Bronchial epithelial cell (primary cell): ENCODE measurements at places on chromosomes 7 and 10. TPM values are rescaled to one million over a fixed set of nuclear protein-coding genes. Genes with fewer than 3 reads are reported as not detected.

- DNase-seq, result no peak
Measured at GRCh38 chr10:102726274-102726673, 11.8 kb downstream of the SFXN2 start.

Gene PLAC9
- total RNA-seq, result 0.13 TPM in 1 of 2 replicates, not detected in the other

DNA sequence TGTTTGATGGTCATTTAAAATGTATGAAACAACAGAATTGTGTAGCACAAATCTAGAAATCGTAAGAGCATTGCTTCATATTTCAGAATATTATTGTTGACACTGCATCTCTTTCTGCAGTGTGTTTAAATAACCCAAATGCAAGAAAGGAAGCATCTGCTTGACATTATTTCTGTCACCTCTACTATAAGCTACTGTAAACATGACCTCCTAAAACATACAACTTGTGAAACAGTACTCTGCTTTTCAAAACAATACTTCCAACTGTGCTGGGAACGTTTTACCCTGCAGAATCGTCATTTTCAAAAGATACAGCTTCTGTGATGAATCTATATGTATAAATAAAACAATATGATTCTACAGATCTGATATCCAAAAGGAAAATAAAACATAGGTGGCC is 82.0 kb downstream of the RNF133 start:
- no peak for DNase-seq

DNA sequence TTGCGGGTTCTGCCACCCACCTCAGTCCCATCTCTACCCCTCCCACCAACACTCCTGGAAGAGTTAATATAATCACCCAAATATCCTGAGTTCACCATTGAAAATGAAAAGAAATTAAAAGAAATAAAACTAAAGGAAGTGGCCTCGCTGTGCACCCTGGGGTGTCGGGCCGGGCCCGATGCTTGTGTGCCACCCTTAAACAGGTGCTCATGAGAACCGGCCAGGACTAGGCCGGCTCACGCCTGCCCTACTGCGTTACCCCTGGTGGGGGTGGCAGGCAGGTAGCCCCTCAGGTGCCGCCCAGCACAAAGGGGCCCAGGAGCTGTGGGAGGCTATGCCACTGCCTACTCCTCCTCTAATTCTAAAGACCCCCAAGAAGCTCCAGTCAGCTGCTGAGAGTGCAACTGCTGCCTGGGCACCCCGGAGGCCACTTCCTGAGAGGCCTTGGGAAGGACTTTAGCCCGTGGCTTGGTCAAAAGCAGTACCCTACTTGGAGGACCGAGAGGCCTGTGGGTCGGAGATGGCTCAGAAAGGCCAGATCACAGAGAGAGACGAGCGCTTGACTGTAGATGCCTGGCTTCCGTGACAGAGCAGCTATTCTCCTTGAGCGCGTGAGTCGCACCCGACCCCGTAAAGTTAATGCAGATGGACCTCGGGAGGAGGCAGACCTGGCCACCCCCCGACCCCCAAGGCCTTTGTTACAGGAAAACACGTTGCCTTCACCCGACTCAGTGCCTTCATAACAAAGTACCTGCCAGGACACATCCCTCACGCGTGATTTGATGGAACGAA is 51.0 kb upstream of the PPP2R2D start:
- no peak for DNase-seq

- DNase-seq, result peak; percentile 53
Measured at GRCh38 chr10:71927776-71928592, 36.2 kb upstream of the CHST3 start.

DNA sequence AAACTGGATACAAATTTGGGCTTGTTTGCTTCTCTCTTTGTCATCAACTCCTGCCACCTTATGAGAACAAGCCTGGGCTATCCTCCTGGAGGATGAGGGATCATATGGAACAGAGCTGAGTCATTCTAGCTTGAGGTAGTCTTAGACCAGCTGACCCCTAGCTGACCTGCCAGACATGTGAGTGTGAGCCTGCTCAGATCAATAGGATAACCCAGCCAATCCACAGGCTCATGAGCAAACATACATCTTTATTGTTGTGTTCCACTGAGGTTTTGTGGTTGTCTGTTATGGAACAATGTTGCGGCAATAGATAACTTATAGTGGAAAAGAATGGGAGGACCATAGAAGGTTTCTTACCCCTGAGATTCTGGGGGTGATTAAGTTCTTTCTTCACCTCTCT is 54.5 kb upstream of the FAM180A start:
- peak; percentile 51 for DNase-seq

- no peak for DNase-seq
Measured at GRCh38 chr10:89224739-89225443, 17.8 kb upstream of the CH25H start.
